LHCN-M2 (cell line): ENCODE measurements at places on chromosomes 3 and 15. TPM values are rescaled to one million over a fixed set of nuclear protein-coding genes. Genes with fewer than 3 reads are reported as not detected.

Gene FETUB
- total RNA-seq: 0.06 TPM in 1 of 2 replicates, not detected in the other

DNA sequence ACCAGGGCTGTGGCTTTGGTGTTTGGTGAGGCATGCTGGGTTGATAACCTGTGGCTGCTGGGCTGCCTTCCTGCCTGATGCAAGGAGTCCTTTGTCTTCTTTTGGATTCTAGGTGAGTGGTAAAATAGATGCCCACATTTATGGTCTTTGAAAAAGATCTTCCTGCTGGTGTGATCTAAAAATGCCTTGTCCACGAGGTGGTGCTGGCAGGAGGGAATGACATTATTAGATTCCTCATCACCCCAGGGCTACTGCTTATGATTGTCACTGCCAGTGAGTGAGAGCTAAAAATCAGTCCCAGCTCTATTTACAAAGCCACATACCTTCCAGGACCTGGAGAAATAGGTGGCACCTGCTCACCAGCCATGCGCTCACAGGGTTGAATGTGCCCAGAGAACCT, 355.5 kb upstream of the ROPN1 start:
- DNase-seq: no peak

- no peak for DNase-seq
Measured at GRCh38 chr3:180048103-180048502, 11.4 kb upstream of the PEX5L start.

- peak; percentile 8 for DNase-seq
Measured at GRCh38 chr3:177946936-177947335, 589.3 kb upstream of the KCNMB2 start.

DNA sequence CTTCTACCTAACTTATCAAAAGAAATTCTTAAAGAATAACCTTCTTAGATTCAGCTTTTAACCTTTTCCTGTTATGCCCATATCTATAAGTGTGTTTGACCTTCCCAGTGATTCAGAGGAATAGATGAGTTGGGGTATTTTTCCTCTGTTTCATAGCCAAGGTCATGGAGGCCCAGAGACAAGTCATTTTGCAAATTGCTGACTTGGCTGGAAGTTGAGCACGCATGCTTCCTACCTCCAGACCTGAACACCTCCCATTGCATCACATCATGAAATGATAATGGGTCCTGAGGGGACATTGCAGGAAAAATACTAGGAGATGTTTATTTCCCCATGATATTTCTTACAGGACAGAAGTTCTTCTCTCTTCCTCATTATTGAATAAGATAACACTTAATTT, 158.6 kb upstream of the LMCD1 start:
- DNase-seq: no peak

DNA sequence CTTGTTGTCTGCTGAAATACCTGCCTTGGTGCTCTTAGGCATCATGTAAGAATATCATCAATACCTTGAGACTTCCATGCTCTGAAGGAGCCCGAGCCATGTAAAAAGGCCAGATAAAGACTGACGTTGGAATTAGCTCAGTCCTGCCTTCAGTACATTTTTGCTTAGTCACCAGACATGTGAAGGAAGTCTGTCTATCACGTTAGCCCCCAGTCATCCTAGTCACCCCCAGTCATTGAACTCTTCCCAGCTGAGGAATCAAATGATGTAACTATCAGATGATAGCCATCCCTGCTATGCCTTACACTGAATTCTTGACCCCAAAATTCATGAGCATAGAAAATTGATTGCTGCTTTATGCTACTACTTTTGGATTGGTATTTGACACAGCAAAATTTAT, 351.2 kb upstream of the SGO1 start:
- peak; percentile 13 for DNase-seq

DNA sequence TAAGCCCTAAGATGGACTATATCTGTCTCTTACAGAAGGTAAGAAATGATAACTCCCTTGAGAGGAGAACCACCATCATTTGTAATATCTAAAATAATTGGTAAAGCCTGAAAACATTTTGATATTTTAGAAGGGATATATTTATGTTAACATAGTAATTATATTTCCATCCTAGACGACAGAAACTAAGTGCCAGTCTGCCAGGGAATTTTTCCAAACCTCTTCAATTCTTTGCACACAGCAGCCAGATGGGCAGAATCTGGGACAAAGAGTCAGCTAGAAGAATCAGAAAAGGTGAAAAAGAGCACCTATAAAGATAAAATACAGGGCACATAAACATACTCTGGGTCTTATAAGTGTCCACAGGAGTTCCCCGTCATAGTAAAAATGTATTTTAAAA, 70.0 kb upstream of the CBLB start:
- no peak for DNase-seq

GRCh38 chr3:40741729-40742128, 217.0 kb downstream of the ZNF621 start:
- peak; percentile 95 for DNase-seq

Gene CELF6
- total RNA-seq: 0.38 and 0.46 TPM in 2 replicates

GRCh38 chr3:196120291-196120951, 38.5 kb upstream of the TFRC start:
- peak; percentile 19 for DNase-seq

Gene MCF2L2
- 0.13 and 0.23 TPM in 2 replicates for total RNA-seq
